ENCODE measurements at places on chromosomes 11 and 22.

- no peak for DNase-seq
These were observed 100.9 kb downstream of the MRTFA start for GRCh38 chr22:40535642-40536041.

- no peak for DNase-seq
These were observed 47.7 kb upstream of the SYT7 start for GRCh38 chr11:61628662-61628970.

- DNase-seq: no peak
These were observed 7.9 kb downstream of the FOXR1 start for GRCh38 chr11:118979434-118979833.

DNA sequence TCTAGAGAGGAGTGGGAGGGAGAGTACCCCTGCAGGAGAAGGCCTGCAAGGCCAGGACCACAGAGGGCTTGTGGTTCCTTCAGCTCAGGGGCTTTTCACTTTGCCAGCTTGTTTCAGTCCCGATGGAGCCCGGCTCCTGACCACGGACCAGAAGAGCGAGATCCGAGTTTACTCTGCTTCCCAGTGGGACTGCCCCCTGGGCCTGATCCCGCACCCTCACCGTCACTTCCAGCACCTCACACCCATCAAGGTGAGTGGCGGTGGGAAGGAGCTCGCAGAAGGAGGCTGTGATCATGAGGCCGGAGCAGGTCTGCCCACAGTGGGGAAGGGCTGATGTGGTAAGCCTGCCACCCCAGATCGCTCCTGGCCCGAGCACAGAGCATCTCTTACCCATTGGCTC lies 13.5 kb downstream of the ACP2 start:
- no peak for DNase-seq

GRCh38 chr11:117259417-117259816 lies 26.9 kb downstream of the RNF214 start:
- no peak for DNase-seq

- DNase-seq: no peak
These were observed 26.3 kb downstream of the C22orf42 start for GRCh38 chr22:32132783-32133182.

All from GM12892 (cell line).